ACHN (cell line): ENCODE measurements at places on chromosomes 6 and 20.

DNA sequence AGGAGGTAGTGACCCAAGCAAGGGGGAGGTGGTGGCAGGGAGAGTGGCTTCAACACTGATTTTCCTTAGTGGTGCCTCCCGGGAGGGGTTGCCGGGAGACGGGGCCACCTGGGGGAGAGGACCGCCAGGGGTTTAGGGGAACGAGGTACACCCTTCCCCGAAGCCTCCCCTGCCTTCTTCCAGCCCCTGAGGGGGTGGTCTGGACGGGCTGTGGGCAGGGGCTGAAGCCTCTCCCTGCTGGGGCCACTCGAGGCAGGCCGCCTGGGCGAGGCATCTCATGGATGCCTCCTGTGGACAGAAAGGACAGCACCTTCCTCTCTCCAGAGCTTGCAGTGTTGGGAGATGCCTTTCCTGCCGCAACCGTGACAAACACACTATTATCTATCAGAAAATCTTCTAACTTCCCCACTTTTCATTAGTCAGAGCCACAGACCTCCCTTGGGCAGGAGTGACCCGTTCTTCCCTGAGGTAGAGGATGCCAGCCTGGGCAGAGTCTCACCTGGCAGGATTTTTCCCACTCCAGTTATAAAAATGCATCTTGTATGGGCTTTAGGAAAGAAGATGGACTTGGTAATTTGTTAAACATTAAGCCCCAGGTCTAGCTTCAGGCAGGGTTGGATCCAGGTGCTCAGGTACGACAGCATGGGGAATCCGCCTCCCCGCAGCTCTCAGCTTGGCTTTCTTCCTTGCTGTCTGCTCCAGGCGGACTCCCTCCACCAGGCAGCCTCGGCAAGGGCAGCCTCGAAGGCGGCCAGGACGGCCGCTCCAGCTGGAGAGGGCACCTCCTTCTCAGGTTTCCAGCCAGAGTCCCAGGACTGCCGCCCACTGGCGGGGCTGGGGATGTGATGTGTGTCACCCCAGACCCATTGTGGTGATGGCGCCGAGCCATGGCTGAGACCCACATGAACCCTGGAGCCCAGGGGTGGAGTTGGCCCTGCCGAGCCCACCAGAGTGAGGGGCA is 11.0 kb downstream of the HRH3 start:
- DNase-seq, result no peak

DNA sequence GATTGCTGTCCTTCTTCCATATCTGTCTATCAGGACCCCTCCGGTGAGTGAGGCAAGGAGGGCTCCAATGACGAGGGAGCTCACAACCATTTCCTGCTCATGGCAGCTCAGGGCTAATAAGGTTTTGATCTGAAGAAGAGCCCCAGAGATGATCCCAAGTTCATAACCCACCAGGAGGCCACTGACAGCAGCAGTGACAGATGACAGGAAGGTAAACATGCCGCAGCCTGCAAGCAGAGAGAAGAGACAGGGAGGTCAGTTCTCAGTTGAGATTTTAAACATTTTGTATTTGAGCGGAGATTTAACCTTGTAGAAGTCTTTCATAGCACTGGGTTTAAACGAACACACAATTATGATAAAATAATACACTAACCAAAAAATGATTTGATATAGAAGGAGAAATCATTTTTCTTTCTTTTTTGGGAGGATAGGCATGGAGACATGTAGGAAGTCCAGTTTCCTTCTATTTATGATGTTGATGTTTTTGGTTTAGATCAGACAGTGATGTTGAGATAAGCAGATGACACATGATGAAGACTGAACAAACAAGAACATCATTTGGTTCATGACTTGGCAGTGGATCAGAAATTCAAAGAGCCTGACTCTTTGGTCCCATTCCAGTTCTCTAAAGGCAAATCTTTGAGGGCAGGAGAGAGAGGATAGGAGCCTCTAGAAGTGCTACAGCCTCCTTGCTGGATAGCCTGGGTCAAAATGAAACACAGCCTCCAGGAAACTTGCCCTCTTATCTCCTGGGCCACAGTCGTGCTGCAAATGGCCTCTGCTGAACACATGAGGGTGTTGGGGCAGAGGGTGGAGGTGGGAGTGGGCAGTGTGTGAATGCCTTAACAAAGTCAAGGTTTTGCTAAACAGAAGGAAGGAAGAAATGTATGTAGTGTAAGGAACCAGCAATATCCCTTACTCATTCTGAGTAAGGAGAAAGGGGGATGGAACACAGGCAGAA is 22.6 kb downstream of the SLC2A12 start:
- DNase-seq, result no peak

DNA sequence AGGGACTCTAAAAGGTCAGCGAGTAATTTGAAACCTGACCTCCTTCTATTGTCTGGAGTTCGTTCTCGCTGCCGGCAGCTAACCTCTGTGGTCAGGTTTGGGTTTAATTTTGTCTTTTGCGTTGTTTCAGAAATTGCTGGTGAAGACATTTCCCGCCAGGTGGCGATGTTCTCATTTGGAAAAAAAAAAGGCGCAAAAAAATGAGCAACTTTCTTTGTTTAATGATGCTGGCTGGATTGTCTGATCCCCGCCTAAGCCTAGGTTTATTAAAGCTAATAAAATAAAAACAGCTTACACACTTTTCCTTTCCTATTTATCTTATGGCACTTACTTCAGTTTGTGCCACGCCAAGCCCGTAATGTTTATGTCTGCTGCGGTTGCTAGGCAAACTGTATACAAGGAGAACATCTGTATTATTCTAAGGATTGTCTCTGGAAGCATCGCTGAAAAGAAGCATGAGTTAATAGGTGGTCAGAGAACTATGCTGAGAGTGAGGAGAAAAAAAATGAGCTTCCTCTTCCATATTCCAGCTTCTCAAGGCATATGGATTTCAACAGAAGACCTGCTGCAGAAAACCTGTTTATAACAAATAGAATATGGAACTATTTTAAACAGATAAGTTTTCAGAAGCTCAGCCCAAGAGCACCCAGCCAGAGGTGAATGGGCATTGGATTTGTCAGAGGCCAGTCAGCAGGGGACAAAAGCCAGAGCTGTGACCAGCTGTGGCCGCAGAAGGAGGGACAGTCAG is 205.7 kb downstream of the DOK5 start:
- peak; percentile 38 for DNase-seq

GRCh38 chr6:90175627-90176538 is 120.8 kb downstream of the BACH2 start:
- DNase-seq, result no peak
